ENCODE measurements at places on chromosomes 7 and 10.

DNA sequence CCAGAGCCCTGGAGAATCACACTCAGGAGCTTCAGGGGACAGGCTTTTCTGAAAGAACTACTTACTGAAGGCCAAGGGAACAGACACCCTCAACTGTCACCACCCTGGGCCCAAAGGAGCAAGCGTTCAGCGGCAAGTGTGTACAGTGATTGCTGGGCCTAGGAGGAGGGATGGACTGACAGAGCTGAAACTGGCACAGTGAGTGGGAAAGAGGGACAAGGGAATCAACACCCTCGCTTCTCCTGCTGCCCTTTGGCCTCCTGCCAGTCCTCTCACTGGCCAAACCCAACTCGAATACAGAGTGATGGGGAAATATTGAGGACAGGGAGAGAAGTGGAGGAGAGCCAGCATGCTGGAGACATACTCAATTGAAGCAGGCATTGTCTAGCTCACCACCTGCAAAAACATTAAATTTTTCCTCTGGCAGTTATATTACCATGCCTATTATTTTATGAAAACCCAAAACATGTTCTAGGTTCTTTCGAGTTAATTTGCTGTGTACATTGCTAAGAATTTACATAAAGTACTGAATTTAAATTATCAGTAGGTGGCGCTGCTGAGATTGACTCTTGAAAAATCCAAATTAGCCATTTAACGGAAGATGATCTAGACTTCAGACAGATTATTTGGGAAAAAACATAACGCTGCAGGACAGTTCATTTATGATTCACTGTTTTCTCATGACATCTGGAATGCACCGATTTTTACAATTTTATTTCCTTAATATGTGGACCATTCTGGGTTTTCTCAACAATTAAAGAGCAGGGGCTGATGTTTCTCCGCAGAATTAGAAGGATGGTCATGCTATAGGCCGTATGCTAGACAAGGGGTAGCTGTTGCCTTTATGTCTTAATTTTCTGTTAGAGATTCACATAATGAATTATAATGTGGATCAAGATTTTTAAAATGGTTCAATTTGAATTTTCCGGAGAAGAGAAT, 14.7 kb upstream of the TMEM236 start:
- DNase-seq, result peak; percentile 47

DNA sequence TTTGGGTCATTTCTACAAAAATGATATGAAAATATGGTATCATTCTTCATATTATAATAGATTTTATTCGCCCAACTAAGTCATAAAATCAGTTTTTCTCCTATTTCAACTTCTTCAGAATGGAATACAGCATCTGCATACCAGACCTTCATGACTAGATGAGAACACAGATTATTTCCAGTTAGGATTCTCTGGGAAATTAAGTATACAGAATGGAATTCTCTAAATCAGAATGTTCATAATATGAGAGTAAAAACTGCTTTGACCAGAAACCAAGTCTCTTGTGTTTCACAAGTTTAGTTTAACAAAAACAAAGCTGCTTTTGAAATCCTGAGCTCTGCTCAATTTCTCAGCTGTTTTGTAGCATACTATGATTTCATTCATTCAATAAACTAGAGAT, 160.3 kb upstream of the SEMA3A start:
- DNase-seq, result peak; percentile 18

- DNase-seq, result peak; percentile 63
These were observed 9.0 kb downstream of the IQCE start for GRCh38 chr7:2567679-2568278.

DNA sequence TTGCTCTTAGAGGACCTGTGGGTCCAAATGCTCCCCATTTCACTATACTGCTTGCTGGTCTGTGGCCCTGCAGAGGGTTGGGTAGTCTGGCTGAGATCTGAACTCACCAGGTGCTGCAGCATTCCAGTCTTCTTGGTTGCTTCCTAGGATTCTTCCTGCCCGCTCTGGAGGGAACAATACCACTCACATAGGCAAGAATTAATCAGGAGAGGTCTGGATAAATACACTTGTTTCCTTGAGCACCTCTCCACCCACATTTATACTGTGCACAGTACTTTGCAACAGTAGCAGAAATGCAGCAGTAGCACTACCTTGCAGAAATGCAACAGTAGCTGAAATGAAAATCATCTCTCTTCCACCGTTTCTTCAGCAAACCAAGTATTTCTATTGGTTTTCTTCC, 125.3 kb downstream of the INSYN2A start:
- DNase-seq, result no peak

GRCh38 chr7:102304668-102305067, 18.0 kb downstream of the SH2B2 start:
- no peak for DNase-seq
